Calu3 (cell line): ENCODE measurements at places on chromosomes 12 and 14.

- no peak for DNase-seq
Measured at GRCh38 chr14:70188322-70188658, 461 bp downstream of the SLC8A3 start.

DNA sequence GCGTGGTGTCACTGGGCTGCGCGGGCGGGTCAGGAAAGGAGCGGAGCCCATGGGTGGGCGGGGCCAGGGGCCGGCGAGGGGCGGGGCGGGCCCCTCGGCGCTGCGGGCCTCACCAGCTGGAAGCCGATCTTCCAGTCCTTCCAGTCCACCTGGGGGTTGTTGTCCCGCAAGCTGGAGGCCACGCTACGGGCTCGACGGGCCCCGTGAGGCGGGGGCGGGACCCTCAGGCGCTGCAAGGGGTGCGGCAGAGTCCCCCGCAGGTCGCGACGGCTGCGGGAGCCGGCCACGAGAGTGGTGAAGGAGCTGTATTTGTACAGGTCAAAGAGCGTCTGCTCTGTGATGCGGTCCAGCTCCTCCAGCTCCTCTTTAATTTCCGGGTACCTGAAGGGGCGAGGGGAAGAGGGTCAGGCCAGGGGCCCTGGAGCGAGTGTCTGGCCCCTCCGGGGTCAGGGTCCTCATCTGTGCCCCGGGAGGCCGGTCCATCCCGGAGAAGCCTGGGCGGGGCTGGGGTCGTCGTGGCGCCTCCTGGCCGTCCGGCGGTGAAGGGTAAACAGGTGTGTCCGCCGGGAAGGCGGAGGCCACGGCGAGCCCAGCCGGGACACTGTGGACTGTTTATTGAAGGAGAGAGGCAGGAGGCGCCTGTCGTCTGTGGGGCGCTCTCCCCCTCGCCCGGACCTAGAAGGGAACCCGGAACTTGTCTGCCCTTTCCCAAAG lies 11.9 kb downstream of the SCNN1A start:
- peak; percentile 83 for DNase-seq

DNA sequence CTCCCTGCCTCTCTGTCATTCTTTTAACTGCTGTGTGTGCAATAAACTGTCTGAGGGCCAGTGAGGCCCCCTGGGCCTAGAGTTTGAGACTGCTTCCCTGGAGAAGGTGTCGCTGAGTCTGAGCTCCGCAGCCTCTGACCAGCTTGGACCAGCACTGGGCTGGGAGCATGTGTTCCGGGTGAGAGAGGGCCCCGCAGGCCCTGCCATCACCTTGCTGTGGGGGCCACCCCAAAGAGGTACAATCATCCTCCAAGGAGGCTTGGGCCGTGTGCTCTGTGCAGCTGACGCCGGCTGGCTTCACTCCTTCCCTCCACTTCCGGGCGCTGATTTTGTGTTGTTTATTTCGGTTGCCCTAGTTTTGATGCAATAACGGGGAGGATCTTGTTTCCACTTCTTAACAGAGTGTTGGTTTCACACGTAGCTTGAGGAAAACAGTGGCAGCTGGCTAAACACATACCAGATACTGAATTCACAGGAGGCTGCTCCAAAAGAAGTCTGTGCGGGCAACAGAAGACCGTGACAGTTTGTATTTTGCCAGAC lies 121.6 kb downstream of the TMEM132C start:
- no peak for DNase-seq

DNA sequence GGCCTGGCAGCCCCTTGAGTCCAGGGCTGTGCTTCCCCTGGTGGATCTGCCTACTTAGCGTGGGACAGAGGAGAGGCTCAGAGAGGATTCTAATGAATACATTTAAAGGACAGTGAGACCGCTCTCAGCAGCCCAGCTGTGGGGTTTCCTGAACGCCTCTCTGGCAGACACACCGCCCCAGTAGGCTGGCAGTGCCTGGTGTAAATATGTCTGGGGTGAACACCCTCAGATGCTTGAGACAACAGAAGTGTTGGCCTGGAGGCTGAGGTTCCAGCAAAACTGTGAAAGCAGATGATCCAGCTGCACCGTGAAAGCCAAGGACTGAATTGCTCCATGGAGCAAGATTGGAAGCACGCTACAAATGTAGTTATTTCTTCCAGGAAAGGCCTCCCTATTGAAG lies 55.1 kb downstream of the LRRC74A start:
- no peak for DNase-seq

DNA sequence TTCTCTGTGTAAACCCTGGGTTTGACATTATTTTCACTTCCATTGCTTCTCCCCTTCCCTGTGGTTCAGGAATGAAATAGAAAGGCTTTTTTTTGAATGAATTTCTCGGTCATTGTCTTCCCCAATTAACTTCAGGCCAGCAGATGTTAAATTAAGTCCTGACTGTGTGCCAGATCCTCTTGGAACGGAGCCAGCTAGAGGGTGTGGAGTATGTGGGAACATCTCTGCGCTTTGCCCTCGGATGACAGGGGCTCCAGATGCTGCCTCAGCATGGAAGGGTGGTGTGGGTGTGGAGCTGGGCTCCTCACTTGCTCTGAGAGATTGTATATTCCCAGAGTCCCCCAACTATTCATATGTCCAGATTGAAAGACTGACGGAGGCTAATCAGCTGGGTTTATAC lies 13.1 kb downstream of the KRT85 start:
- DNase-seq, result no peak
